ENCODE measurements at places on chromosomes 13 and 19. TPM values are rescaled to one million over a fixed set of nuclear protein-coding genes. Genes with fewer than 3 reads are reported as not detected.
A peak's percentile ranks its signal among the peaks of the same experiment; 100 is the strongest.

- peak; percentile 26 for DNase-seq
Measured at GRCh38 chr13:30963791-30964190, 31.3 kb downstream of the TEX26 start.

DNA sequence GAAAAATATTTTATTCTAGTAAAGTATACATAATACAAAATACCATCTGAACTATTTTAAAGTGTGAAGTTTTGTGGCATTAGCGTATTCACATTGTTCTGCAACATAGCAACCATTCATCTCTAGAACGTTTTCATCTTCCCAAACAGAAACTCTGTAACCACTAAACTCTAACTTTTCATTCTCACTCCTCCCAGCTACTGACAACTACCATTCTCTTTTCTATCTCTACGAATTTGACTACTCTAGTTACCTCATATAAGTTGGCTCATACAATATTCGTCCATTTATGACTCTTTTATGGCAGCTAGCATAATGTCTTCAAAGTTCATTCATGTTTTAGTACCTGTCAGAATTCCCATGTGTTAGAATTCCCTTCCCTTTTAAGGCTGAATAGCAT is 150.5 kb upstream of the MIR17HG start:
- DNase-seq = no peak

GRCh38 chr19:1675633-1676350 is 23.4 kb upstream of the TCF3 start:
- DNase-seq = peak; percentile 73

DNA sequence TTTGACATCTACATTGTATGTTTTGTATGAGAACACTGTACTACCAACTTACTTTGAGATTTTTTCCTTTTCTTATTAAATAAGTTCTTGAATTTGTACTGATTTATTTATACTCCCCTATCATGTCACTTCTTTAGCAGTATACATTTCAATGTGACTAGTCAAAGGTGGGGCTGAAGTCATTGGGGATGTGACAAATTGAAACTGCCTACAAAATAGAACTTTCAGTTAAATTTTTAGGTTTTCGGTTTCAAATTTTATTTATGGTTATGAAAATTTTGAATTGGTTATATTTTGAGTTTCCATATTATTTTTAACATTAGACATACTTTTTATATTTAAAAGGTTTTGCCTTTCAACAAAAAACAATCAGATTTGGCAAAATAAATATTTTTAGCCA is 221.6 kb downstream of the NBEA start:
- DNase-seq = no peak

The POMP gene
- 13.9 TPM for total RNA-seq

The HRC gene
- not detected for total RNA-seq

The POSTN gene
- total RNA-seq = 41.6 TPM

Data from pancreas (tissue), 10 donors.